Stimulated activated CD8-positive, alpha-beta memory T cell treated with anti-CD3 and anti-CD28 coated beads, Interleukin-4, amount 100 ng/mL, for 1 hour (primary cell): ENCODE measurements at places on chromosomes 11 and 22.

GRCh38 chr22:32803020-32803737 lies 1.7 kb downstream of the TIMP3 start:
- no peak for DNase-seq

GRCh38 chr11:46485856-46486443 lies 94.4 kb upstream of the CHRM4 start:
- DNase-seq = no peak

- no peak for DNase-seq
These were observed 237.7 kb downstream of the BUD13 start for GRCh38 chr11:116535120-116535519.

DNA sequence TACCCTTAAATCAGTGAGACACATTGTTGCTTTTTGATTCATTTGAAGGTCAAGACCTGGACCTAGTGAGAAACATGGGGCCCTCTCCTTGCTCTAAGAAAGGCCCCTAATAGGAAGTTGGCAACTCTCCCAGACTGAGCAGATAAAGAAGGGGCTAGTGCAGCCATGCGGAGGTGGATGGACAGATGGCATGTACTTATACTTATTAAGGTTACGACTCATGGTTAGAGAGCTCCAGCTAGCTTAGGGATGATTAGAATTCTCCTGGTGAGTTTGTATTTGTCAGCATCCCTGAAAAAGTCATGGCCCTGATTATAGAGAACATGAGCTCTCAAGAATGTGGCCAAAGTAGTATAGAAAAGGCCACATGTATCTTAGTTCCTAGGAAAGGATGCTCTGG lies 112.1 kb upstream of the BDNF start:
- DNase-seq = no peak

DNA sequence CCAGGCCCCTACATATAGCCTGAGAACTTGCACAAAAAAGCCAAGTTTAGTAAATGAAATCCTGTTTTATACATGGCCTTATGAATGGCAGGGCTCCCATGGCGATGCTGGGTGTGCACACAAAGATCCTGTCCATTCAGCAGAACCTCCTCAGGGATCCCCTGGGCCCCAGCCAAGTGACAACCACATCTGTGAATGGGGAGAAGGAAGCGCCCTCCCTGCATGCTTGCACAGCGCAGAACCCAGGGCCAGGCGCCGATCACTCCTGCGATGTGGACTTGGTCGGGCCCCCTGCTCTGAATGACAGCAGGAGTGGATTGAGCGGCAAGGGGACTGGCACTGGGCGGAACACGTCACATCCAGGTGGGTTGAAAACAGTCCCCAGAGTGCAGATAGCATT lies 4.5 kb upstream of the CDC42EP2 start:
- DNase-seq = no peak

DNA sequence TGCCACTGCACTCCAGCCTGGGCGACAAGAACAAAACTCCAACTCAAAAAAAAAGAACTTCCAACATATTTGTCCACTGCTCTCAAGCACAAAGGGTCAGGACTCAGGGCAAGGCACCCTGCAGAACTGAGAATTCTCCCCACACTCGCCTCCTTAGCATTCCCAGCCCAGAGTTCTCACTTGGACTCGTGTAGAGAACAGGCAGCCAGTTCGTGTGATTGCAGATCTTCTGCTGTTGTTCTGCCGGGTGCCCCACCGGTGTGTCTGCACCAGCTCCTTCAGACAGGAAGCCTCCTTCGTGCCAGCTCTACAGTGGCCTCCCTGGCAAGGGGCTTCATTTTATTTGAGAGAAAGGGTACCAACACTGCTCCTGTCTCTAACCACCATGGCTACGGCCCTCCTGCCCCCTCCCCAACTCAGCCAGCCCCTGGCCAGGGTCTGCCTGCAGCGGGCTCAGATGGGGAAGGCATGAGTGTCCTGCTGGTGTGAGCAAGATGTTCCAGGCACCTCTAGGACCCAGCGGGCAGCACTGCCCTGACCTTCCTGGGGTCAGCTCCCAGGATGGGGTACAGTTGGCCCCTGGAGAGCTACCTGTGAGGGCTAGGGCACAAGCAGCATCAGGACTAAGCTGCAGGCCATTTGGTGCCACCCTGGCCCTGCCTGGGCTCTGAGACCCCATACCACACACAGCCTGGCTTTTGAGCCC lies 19.5 kb upstream of the SCGB1A1 start:
- DNase-seq = no peak
